ENCODE measurements at places on chromosomes 2 and 18.

DNA sequence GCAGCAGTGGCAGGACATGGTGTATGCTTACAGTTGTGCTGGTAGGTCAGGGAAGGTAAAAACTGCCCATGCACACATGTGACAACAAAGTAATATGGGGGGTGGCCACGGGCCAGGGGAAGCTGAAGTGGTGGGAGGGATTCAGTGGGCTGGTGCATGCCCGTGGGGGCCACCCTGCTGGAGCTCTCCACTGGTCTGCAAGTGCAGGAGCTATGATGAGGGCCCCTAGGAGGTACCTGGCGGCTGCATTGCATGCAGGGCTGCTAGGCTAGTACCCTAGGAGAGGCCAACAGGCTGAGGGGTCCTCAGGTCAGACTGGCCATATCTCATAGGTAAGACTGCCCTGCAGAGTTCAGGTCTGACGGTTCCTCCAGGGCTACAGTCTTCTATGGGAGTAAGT is 265.9 kb downstream of the NUP35 start:
- no peak for DNase-seq

GRCh38 chr2:172571245-172571644 is 15.4 kb downstream of the PDK1 start:
- DNase-seq = no peak

DNA sequence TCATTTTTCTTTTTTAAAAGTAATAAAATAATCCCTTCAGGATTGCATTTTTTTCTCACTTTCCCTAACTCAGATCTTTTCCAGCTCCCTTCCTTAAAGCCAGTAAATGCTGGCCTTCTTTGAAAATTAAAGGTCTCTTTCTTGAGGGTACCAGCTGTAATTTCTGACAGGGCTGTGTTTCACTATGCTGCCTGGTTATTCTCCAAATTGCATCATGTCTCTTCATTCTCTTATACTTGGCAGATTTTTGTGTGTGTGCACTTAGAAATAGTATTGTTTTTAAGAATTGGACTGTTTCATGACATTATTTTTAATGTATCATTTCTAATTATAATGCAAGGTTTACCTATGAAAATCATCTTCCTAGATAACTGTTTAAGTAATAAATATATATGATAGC is 72.0 kb upstream of the EPB41L5 start:
- DNase-seq = no peak

GRCh38 chr2:169095621-169096105 is 26.3 kb downstream of the DHRS9 start:
- no peak for DNase-seq

DNA sequence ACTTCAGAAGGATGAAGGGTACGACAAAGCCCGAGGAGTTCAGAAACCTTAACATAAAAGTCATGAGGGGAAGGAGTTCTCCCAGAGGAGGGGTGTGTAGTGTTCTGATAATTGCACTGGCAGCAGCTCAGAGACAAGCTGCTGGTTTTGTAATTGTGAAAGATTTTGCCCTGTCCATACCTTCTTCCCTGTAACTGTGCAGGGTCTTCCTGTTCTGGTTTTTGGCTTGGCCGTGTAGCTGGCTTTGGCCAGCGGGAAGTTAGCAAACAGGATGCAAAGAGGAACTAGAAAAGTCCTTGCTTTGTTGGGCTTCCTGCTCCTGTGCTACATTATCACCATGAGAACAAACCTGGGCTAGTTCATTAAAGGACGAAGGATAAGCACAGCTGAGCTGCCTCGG is 160.8 kb downstream of the LPIN1 start:
- no peak for DNase-seq

DNA sequence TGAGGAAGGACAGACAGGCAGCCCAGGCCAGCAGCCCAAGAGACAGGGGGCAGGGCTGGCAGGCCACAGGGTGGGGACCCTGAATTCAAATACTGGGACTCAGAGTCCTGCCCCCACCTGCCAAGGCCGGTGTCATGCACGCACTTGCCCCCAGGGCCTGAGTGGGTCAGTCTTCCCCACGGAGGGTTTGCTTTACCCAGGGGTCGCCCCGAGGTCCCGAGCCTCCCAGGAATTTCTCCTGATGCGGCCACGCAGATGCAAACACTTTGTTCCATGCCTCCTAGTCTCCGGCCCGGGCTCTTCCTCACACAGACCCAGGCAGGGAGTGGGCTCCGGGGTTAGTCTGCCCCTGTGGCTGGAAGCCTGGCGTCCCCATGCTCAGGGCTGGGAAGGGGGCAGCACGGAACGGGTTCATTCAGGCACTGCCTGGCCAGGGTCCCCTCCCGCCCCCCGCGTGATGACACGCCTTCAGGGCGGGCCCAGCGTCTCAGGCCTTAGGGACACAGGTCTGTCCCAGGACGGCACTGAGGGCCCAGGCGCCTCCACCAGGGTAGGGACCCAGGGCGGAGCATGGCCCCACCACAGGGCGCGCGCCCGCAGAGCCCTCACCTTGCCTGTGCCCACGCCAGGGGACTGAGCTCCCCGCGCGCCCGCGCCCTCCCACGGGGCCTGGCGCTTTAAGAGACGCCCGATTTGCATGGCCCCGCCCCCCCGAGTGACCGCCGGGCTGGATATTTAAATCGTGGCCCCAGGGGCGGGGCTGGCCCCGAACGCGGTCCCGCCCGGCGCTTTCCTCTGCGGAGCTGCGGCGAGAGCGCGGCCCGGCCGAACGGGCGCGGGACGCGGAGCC is at the start of gene SNED1:
SNED1 (plus strand) TSS at position 763 of the 850 bp plus-strand sequence. CDS start 220 bp downstream, outside the sequence.
- peak; percentile 73 for DNase-seq

GRCh38 chr2:45652090-45653031 is 886 bp downstream of the PRKCE start:
- peak; percentile 9 for DNase-seq

DNA sequence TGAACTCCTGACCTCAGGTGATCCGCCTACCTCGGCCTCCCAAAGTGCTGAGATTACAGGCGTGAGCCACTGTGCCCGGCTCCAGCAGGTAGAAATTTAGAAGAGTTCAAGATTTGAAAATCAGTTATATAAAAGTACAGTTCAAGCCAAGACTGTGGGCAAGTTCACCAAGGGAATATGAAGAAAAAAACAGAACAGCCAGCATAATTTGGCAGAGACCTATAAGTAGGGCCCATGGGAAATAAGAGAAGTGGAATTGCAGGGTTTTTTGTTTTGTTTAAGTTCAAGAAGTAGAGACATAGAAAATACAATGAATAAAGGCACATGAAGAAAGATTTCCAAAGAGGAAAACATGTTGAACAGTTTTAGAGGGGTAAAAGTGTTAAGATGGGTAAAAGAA is 57.9 kb downstream of the BAZ2B start:
- DNase-seq = no peak

- no peak for DNase-seq
Observed at GRCh38 chr18:79770501-79770815, 27.3 kb upstream of the KCNG2 start.

- no peak for DNase-seq
Observed at GRCh38 chr2:228613133-228613850, 431.8 kb upstream of the SPHKAP start.

- DNase-seq = no peak
Observed at GRCh38 chr2:98926601-98927000, 9.4 kb downstream of the CRACDL start.

DNA sequence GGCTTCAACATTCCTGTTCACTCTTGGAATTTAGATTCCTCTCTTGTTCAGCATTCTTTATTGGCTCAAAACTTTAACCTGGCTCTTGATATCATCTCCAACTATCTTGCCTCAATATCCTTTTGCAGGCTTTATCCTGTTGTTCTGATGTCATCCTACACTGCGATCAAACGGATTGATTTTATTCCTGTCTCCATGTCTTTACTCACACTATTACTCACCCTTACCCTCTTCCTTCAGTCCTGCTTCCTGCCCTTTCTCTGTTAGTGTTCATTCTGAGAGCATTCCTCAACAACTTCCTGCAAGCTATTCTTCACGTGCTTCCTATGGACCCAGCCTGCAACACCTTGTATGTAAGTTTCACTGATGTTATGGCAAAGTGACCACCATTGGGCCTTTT is 264.7 kb downstream of the RNF152 start:
- DNase-seq = no peak

- DNase-seq = no peak
Observed at GRCh38 chr2:126220331-126220730, 435.6 kb upstream of the GYPC start.

DNA sequence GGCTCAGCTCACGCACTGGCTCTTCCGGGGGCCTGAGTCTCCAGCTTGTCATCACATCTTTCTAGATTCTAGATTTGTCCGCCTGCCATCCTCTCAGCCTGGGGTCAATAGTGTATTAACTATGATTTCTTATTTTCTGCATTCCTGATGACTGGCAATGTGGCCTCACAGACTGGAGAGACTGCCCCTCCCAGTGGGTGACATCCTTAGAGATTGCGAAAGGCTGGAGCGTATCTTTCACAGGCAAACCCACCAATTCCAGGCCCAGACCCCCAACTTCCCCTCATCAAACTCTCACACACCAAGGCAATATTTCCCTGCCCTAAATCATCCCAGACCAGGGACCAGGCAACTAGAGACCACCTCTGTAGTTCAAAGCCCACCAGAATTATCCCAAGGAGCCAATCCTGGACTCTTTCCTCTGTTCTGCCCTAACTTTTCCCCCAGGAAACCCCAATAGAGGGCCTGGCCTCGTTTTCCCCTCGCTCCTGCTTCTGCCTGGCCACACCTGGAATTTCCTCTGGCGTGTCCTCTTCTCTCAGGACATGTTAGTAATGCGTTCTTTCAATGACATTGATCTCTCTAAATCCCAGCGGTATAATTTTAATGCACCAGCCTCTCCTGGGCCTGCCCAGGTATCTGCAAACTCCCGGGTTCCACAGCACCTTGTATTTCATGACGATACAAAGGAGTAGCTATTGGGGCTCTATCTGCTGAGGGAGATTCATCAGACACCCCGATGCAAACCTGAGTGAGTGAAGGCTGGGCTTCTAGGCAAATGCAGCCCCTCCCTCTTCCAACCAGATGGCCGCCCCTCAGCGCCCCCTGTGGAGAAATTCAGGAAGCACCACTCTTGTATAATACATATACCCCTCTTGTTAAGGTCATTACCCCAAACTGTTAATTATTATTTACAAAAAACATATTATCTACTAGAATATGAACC is 2.4 kb upstream of the KCNF1 start:
- no peak for DNase-seq

DNA sequence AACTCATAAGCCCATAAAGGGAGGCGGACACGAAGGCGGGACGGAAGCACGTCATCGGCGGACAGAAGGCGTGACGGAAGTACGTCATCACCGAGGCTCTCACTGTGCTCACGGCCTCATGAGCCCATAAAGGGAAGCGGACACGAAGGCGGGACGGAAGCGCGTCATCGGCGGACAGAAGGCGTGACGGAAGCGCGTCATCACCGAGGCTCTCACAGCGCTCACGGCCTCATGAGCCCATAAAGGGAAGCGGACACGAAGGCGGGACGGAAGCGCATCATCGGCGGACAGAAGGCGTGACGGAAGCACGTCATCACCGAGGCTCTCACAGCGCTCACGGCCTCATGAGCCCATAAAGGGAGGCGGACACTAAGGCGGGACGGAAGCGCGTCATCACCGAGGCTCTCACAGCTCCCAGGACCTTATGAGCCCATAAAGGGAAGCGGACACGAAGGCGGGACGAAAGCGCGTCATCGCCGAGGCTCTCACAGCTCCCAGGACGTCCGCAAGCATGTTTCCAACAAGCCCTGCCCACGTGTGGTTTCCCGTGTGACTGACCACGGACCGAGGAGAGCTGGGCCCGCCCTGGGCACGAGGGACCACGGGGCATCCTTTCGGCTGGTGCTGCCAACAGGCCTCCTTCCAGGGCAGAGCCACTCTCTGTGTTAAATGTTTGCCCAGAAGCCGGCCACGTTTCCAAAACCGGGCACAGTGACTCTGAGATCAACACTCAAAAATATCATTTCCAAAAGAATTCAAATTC is 182.7 kb upstream of the SALL3 start:
- no peak for DNase-seq

- no peak for DNase-seq
Observed at GRCh38 chr18:36186461-36187192, 670 bp upstream of the MOCOS start.

- no peak for DNase-seq
Observed at GRCh38 chr2:240339411-240340360, 95.8 kb upstream of the GPC1 start.

- DNase-seq = no peak
Observed at GRCh38 chr18:44848644-44849335, 168.1 kb downstream of the SETBP1 start.

- no peak for DNase-seq
Observed at GRCh38 chr18:3485153-3486149, 35.5 kb downstream of the TGIF1 start.

GRCh38 chr2:33130544-33130943 is 183.8 kb downstream of the LTBP1 start:
- DNase-seq = no peak

DNA sequence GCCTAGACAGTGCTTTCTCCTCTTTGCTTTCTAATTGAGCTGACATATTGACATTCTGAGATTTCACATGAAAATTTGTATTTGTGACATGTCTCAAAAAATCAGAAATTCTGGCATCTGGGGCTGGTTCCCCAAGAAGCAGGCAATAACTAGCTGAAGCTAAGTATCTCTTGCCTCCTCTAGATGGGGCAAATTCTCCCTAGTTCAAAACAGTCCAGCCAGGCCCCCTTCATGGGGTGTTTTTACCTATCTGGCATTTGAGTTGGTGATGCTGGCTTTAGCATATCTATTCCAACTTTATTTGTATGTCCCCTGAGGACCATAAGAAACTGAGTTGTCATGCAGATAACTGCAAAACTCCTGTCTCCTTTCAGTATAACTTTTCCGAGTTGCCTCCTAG is 39.9 kb downstream of the ARHGAP15 start:
- no peak for DNase-seq

- DNase-seq = no peak
Observed at GRCh38 chr2:208006833-208007232, 18.5 kb downstream of the PLEKHM3 start.

- no peak for DNase-seq
Observed at GRCh38 chr2:133459590-133459989, 108.7 kb downstream of the NCKAP5 start.

DNA sequence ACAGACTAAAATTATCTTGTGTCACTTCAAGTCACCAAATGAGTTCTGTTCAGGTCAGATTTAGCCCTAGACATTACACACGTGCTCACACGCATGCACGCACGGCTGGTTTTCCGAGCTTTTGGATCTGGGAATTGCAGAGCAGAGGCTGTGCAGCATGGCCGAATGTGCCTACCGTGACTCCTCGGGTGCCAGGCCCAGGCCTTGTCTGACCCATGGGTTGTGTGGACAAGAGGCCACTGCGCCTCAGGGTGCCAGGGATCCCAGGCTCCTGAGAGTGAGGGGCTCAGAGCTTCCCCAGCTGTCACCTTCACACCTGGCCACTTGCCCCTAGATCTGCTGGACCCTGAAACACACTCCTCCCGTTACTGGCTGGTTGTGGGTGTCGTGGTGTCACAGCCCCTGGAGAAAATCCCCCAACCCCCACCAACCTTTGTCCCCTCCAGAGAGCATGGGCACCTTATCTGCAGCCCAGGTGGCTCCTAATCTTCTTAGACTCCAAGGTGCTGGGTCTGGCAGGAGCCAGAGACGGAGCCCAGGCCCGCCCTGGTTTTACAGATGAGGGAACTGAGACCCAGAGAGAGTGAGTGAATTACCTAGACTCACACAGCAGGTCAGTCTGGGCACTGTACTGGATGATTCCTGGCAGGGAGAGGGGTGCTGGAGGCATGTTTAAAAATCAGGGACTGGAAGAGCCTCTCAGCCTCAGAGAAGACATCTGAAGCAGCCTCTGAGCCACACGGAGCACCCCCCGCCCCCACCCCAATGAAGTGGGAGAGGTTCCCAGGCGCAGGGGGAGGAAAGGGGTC is 56.8 kb downstream of the ATOH8 start:
- DNase-seq = no peak

- DNase-seq = no peak
Observed at GRCh38 chr2:20617892-20618467, 32.9 kb downstream of the HS1BP3 start.

GRCh38 chr2:155033652-155034051 is 335.2 kb downstream of the KCNJ3 start:
- DNase-seq = no peak
